ENCODE measurements at places on chromosomes 12 and 14. TPM values are rescaled to one million over a fixed set of nuclear protein-coding genes. Genes with fewer than 3 reads are reported as not detected.

FOXG1 gene
- total RNA-seq: not detected

PGF gene
- 4.6 TPM for total RNA-seq

CCDC38 gene
- not detected for total RNA-seq

POTEM gene
- total RNA-seq: not detected

BEST3 gene
- total RNA-seq: 0.46 TPM

VCPKMT gene
- 6.3 TPM for total RNA-seq

SLCO1B3 gene
- total RNA-seq: 0.17 TPM

FZD10 gene
- total RNA-seq: 1.1 TPM

P2RX7 gene
- 7.7 TPM for total RNA-seq

SLC7A8 gene
- total RNA-seq: 98.5 TPM

CYP46A1 gene
- 1.8 TPM for total RNA-seq
